Fibroblast of mammary gland (primary cell): ENCODE measurements at places on chromosomes 5 and 9.

- no peak for DNase-seq
Observed at GRCh38 chr5:68746220-68746619, 347.6 kb upstream of the SLC30A5 start.

- DNase-seq, result no peak
Observed at GRCh38 chr5:32646061-32646969, 61.0 kb downstream of the SUB1 start.

GRCh38 chr5:78064941-78065472, 229.5 kb downstream of the AP3B1 start:
- peak; percentile 1 for DNase-seq

DNA sequence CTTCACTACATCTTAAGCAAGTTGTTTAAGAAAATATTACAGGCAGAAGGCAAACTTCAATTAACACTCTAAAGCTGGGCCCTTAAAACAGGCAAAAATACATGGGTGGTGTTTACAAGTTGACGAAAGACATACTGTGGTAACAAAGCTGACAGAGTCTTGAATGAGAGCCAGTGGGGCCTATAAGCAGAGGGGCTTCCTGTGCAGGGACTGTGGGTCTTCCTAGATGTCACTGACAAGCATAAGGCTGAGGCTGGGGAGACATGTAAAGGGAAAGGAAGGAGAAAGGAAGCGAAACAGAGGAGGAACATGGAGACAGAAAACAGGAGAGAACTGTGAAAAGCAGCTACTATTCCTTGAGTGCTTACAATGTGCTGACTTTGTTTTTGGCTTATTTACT, 308.0 kb upstream of the RPS23 start:
- DNase-seq, result no peak

- no peak for DNase-seq
Observed at GRCh38 chr9:129272348-129273025, 94.4 kb upstream of the IER5L start.

DNA sequence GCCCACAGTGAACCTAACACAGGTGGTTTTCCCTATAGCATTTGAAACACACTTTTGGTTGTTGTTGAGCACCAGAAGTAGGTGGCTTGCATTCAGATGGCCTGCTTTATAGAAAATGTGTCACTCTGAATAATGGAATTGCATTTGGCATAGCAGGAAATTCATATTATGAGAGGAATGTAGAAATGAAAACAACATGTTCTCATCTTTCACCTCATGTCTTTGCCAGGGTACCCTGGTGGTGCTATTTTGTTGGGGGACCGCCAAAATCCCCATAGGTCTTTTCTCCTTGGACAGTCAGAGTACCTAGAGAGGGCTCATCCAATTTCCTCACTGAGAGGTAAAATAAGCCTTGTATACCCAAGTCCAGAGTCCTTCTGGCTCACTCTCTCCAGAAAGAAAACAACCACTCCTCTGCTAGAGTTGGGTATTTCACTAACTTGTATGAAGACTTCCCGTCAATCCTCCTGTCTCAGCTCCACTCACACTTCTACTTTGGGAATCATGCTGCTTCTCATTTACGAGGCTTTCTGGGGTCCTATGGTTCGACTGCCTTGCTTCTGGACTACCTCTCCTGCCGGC, 67.4 kb downstream of the MRPS27 start:
- DNase-seq, result peak; percentile 32

- peak; percentile 7 for DNase-seq
Observed at GRCh38 chr5:57094753-57095683, 78.8 kb upstream of the GPBP1 start.

DNA sequence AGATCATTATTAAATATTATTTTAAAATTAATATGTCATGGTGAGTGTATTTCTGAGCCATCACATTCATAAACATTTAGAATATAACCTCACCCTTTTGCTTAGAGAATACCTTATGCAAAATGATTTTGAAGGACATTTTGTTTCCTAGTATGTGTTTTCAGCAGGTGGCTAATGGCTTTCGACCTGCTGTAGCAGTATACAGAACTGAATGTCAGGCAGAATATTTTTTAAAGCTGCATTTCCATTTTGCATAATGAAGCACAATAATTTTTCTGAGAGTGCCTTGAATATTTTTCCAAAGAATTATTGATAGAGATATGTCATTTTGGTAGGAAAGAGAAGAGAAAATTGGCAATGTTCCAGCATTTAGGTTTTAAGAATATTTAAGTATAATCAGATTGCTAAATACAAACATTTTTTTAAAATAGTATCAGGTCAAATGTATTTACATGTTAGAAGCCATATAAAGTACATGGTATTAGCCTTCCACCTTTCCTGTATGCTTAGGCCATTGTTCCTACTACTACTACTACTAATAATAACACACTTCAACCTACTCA, 42.3 kb downstream of the PAM start:
- DNase-seq, result no peak

GRCh38 chr9:19976226-19976625, 187.4 kb upstream of the SLC24A2 start:
- DNase-seq, result no peak

GRCh38 chr5:89457411-89458331, 574.7 kb upstream of the MEF2C start:
- peak; percentile 64 for DNase-seq

GRCh38 chr5:118776755-118777154, 211.6 kb downstream of the DTWD2 start:
- no peak for DNase-seq

GRCh38 chr5:124748687-124749594, 2.5 kb upstream of the ZNF608 start:
- DNase-seq, result peak; percentile 85

DNA sequence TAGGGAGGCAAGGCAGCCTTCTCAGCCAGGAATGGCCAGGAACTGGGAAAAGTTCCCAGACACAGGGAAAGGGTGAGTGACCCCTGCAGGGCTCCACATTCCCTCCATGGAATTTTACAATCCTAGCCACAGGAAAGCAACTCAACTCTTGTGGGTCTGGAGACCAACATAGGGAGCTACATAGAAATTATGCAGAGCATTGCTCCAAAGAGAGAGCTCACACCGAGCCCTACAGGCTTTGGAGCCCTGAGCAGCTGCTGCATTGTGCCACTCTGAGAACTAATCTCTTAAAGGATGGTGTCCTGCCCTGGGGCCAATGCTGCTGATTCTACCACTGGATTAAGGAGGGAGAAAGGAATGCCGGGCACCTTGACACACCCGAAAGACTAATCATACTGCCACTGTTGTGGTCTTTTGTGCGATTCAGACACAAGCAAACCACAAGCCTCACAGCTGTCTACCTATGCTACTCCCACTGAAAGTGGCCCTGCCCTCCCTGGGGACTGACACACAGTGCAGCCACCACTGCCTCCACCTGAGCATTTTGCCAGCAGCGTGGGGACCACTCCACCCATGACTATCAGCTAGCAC, 1089.8 kb upstream of the NUDT12 start:
- DNase-seq, result no peak

DNA sequence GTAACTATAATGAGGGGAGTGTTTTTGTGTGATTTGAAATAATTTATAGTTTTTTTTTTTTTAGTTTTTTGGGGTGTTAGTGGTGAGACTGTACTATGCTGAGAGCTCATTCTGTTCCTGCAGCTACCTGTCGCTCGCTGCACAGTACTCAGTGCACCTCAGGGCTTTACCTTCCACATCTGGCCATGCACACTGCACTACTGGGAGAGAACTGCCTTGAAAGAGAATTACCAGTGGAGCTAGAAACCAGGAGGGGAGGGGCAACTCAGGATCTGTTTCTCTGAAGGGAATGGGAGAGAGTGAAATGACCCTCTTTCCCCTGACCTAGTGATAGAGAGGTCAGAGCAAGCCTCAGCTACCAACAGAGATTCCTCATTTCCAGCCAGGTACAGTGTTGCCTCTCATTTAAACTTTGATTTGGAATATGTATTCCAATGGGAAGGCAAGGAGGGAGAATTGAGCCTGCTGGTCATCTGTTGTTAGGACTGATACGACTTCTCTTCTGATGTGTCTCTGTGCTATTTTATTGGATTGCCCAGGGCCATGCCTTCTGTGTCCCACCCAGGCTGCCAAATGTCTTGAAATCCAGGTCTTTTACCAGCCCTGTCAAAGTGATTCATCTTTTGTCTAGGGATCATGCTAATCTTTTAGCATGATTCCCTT, 8.9 kb downstream of the ATG10 start:
- DNase-seq, result no peak

DNA sequence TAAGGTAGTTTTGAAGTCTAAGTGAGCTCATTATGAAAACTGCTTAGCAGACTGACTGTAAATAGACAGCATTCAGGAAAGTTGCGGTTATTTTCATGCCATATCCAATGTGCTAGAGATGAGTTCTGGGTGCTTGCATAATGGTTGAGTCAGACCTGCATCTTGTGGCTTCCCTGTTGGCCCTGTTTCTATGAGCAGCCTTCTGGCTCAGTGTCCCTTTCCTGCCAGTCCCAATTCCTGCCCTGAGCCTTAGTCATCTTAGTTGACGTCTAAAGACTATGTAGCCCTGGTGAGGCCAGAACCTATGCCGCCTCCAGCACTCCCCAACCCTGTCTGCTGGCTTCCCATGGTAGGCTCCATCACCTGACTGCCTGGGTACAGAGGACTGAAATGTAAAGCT, 76.3 kb upstream of the TNFSF8 start:
- peak; percentile 99 for DNase-seq

- DNase-seq, result no peak
Observed at GRCh38 chr5:119287547-119288111, 68.2 kb upstream of the TNFAIP8 start.

DNA sequence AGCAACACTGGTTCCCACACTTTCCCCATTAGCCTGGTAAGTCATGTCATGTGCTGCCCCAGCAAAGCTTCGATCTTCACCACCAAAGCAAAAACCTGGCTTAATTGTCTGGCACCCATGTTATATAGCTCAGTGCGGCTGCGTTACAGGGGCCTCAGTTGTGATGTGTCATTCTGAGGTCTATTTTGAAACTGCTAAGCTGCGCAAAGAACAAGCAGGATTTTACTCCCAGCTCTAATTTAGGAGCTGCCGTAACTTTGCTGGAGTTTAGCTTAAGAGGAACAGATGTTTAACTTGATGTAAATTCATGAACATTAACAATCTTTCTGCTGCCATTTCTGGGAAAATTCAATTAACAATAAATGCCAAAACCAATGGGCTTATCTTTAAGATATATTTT, 274.1 kb downstream of the HSPA4 start:
- no peak for DNase-seq

GRCh38 chr5:6623941-6624340, 8.9 kb downstream of the NSUN2 start:
- no peak for DNase-seq

DNA sequence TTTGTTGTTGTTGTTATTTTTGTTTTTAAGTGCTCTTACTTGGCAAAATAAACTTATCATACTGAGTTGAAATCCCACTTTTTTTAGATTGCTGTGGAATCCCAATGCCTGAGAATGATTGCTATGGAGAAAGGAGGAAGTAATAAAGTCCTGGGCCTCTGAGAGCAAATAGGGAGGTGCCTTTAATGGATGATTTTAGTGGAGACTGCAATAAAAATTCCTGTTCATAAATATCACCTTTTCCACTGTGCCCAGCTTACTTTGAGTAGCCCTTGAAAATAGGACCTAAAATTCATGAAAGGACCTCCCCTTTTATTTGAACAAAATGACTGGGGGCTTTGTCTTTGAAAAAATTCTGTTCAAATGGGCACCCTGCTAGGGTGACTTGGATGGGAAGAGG, 21.8 kb upstream of the ANKH start:
- DNase-seq, result no peak

DNA sequence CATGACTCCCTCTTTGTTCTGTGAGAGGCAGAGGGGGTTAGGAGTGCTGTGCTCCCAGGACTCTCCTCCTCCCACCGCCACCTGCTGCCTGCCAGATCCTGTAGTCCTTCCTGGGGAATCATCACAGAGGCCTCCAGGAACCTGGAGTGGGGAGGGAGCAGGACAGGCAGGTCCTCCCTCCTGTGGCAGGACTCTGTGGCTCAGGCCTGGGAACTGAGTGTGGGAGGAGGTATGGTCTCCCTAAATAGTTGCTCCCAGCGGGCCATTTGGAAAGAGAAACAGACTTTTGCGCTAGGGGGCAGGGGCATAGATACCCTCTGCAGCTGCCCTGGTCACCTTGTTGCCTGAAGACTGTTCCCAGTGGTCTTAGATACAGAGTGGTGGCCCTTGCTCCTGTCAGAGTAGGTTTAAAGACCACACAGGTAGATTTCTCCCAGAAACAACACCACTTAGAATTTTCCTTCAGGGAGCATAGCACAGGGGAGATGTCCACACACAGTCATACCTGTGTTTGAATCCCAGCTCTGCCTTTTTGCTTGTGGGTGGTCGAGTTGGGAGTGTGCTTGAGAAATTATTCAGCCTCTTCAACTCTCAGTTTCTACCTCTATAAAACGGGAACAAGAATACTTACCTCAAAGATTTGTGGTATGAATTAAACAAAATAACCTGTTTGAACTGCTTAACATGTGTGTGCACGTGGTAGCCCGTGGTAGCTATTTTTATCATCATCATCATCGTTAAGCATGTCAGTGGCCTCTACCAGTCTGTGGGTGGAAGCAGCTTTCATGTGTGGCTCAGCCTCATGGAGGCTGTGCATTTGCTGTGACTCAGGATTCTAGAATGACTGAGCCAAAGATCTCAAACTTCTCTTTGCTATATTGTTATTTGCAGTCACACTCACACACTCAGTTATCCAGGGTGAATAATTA, 55.8 kb downstream of the SLC22A5 start:
- DNase-seq, result peak; percentile 92

DNA sequence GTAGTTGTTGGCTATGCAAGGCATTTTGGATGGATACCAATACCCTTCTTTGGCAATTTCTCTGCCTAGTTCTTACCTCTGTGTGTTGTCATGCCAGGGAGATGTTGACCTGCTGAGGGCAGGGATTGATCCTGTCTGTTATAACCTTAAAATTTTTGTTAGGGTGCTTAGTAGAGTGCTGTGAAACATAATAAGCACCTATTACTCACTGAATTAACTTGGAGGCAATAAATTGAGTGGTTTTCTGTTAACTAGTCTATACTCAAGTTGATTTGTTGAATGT, 177.2 kb downstream of the ARHGAP26 start:
- DNase-seq, result no peak

DNA sequence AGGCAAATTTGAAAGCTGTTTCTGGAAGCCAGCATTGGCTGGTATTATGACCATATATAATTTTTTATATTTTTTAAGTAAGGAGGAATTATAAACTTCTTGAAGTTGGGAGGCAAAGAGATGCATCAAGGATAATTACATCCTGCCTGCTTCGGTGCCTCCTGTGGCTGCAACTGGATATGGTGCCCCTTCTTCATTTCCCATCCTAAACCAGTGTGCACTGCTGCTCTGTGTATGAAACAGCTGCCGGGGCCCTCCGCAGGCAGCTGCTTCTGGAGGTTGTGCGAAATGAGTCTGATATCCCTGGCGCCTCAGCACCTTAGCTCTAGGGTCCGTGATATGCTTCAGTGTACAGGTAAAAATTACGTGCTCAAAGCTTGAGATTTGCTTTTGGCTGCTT, 304.2 kb downstream of the ENC1 start:
- DNase-seq, result peak; percentile 25

- DNase-seq, result no peak
Observed at GRCh38 chr5:139958432-139959148, 84.5 kb downstream of the NRG2 start.
